ENCODE measurements at places on chromosomes 16 and 17.

DNA sequence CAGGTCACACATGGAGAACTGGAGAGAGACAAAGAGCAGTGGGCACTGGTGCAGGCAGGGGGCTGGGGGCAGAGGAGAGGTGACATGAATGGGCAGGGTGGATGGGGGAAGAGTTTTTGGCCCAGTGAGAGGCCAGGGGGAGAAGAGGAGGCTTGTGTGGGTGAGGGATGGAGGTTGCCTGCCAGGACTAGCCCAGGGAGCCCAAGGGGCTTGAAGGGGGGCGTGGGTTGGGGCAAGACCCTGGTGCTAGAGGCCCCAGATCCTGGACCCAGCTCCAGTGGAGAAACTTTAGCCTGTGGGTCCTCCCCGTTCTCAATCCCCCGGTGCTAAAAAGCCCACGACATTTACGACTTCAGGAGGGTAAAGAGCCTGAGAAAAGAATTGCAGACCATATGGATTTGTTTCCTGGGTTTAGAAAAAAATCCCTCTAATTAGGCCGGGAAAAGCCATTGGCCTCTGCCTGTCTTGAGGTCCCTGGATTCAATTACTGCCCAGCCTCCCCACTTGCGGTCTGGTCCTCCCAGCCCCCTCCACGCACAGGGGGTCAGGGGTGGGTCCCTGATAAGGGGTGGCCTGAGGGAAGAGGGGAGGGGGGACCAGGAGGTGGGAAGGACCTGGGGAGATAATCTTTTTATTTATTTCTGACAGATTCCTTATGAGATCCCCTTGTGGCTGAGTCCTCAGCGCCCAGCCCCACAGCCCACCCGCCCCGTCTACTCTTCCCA is 33.0 kb downstream of the NGFR start:
- no peak for DNase-seq

GRCh38 chr17:72421128-72422092 is 300.6 kb downstream of the SOX9 start:
- DNase-seq: no peak

DNA sequence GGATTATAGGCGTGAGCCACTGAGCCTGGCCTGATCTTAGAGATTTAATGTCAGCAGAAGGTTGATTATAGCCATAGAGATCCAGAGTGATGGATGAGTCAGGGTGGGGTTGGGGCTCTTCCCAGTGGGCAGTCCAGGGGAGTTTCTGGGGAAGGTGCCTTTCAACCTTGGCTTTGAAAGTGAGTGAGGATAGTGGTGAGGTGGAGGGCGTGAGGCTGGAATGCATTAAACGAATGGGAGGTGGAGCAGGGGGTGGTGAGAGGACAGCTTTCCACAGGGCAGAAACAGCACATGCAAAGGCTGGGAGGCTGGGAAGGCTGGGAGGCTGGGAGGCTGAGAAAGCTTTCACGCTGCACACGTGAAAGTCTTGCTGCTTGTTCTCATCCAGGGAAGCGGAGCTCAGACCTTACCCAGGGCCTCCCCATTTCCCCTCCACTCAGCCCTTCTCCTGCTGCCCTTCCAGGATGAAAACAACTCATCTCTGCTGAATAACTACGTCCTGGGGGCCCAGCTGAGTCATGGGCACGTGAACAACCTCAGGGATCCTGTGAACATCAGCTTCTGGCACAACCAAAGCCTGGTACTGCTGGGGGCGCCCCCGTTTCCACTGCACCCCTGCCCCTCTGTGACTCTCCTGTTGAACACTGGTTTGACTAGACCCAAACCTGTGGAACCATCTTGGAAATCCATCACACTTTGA is 22.3 kb downstream of the ADGRG5 start:
- no peak for DNase-seq

DNA sequence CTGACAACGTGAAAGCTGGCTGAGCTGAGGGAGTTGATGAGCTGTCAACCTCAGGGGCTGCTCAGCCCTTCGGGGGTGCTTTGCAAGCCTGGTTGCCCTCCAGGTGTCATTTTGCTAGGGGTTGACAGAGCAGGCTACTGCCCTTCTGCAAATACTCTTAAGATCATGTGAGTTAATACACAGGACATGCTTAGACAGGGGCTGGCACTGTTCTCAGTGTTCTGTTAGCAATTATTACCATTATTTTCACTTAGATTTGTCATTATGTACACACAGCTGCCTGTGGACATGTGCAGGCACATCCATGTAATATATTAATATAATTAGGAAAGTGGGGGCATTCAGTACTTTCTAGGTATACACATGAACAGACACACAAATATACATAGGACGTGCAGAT is 554.3 kb upstream of the HSBP1 start:
- no peak for DNase-seq

DNA sequence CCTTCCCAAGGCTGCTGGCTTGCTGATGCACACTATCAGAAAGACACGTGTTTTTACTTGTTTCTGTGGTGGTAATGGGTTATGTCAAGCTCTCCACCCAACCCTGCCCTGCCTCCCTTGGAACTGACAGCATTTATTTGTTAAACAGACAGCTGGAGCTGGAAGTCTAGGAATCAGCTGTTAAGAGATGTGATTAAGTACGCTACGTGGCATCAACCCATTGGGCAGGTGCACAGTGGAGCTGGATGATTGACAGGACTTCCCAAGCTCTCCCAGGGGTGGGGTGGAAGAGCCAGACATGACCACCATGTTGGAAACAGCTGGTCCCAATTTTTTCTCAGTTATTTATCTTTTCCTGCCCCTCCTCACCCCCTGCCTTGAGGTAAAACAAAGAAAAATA is 49.4 kb downstream of the ADAMTS18 start:
- DNase-seq: no peak

DNA sequence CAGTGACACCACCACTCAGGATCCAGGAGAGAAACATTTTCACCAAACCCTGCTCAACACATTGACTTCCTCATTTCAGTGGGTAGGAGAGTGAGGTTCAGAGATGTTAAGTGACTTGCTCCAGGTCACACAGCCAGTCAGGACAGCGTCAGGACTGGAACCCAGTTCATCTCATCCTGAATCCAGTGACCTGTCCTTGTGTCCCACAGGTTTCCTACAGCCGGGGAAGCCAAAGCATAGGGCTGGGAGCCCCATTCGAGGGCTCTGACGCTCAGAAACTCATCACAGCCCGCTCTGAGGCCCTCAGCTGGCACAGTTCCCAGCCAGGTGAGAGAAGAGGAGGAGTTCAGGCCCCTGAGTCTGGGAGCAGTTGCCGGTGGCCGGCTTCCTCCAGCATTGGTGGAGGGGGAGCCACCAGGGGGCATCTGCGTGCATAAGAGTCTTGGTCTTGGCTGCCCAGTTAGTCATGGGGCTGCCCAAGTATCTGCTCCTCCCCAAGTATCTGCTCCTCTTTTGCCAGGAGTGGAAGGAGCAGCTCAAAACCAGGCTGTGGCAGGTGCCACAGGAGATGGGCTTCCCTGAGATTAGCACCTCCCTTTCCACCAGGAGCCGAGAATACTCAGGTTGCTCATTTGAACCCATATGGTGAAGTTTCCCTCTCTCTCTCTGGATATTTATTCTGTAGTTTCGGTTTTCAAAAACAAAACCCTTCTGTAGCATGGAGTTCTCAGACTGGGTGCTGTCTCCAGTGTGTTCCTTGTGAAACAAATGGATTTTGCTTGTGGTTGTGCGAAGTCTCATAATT is 56.0 kb downstream of the TNFRSF13B start:
- DNase-seq: peak; percentile 28

GRCh38 chr16:2226245-2226793 is 2.9 kb downstream of the E4F1 start:
- no peak for DNase-seq

DNA sequence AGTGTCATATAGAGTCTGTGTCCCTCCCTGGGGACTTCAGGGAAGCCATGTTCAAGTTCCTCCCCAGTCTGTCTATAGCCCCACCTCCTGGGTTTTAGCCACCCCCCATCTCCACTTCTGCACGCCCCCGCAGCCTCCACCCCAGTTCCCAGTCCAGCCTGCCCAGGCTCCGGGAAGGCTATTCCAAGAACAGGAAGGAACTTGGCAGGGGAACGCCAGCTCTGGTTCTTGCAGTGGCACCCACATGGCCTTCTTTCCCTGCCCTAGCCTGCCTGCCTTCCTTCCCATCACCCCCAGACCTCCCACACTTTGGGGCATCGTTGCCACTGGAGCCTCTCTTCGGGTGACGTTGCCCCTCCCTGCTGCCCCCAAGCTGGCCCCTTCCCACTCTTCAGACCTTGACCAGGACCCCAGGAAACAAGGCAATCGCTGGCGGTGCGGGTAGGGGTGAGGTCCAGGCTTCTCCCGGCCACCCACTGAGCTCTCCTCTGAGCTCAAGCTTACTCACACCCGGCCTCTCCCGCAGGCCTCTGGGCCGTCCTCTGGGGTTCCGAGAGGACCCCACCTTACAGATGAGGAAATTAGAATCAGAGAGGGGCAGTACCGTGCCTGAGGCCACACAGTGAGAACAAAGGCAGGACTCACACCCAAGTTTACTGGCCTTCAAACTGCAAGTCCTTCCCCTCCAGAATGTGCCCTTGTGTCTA is 9.2 kb upstream of the CES4A start:
- DNase-seq: no peak

DNA sequence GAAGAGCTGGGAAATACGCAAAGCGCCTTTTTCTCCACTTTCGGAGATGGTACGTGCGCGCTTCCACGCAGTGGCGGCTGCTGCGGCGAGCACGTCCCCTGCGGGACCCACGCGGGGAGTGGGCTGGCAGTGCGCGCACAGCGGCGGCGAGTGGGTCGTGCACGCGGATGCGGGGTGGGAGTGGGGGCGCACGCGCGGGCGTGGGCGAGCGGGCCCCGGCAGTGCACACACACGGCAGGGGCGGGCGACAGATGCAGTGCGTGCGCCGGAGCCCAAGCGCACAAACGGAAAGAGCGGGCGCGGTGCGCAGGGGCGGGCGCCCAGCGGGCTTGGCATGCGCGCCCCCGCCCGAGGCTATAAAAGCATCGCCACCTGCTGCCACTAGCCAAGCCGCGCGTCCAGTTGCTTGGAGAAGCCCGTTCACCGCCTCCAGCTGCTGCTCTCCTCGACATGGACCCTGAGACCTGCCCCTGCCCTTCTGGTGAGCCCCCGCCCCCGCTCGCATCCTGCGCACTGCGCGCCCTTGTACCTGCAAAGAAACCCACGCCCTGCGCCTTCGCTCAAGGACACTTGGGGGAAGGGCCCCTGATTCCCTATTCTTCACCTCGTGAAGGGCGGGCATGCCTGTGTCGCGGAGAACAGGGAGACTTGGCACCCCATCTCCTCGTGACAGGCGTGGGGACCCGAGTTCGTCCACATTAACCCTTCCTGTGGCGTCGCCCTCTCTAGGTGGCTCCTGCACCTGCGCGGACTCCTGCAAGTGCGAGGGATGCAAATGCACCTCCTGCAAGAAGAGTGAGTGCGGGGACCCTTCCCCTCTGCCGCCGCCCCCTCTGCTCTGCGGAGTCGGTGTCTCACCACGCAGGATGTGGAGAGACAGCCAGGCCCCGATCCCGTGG is at the start of gene MT3:
Gene MT3 (plus strand): TSS at position 388 of the 899 bp plus-strand sequence. CDS start 63 bp downstream, at position 451.
- DNase-seq: no peak

- no peak for DNase-seq
These were observed 41.3 kb upstream of the SLC38A10 start for GRCh38 chr17:81336296-81336929.
